Stimulated activated CD4-positive, alpha-beta T cell treated with anti-CD3 and anti-CD28 coated beads, Interleukin-12 subunit alpha, Interleukin-12 subunit beta, amount 100 ng/mL, for 48 hours (primary cell): ENCODE measurements at places on chromosomes 3 and 15.

DNA sequence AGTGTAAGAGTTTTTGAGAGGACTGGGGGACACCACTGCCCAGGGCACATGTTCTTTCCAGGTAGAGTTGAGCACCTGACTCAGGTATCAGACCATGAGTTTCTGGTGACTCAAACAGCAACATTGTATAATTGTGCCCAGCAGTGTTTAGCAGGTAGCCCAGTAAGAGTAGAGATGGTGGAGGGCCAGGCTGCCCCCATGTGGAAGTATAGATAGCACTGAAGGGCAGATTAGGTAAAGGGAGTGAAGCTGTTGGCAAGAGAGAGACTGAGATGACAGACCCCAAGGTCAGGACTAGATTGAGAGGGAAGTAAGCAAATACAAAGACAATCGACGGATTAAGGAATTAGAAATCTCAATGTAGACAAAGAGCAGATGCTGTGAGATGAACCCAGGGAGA, 74.6 kb downstream of the TRIM42 start:
- no peak for DNase-seq

DNA sequence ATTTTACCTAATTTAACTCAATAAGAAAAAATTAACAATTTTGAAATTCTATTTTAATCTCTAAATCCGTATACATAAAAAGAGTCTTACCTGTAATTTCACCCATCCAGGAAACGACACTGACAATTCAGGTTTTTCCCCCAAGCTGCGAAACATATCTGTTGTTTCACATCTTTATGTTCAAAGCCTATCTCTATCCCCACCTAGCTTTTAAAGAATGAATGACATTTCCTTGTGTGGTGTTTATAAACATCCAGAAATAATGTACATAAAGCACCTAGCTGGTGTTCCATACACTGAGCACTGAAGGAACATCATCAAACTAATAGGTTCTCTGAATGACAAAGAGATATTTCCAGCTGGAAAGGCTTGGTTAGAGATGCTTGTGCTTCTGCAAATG, 867.8 kb downstream of the SQOR start:
- no peak for DNase-seq

DNA sequence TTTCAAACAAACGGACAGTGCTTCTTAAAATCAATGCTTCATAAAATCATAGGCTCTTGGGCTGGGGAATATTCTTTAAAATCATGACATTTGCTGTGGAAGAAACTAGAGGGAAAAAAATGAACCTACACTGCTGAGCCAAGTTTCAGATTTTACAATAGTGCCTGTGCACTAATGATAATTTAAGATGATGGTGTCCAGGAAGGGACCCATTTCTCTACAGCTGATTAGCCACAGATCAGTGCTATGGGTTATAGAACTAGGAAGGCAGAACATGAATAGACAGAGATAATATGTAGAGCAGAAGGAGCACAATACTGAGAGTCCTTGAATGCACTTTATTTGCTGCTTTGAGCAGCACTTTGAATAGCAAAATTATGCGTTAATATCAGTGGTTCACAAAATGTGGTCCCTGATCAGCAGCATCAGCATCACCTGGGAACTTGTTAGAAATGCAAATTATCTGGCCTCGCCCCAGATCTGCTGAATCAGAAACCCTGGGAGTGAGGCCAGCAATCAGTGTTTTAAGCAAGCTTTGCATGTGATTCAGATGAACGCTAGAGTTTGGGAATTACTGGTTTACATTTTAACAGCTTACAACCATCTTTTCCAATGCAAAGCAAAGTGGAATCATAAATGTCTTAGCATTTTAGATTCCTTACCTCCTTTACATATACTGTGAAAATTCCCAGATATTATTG, 135.8 kb upstream of the ANKRD28 start:
- DNase-seq, result no peak

- no peak for DNase-seq
Measured at GRCh38 chr3:135930255-135930654, 35.3 kb upstream of the PPP2R3A start.

DNA sequence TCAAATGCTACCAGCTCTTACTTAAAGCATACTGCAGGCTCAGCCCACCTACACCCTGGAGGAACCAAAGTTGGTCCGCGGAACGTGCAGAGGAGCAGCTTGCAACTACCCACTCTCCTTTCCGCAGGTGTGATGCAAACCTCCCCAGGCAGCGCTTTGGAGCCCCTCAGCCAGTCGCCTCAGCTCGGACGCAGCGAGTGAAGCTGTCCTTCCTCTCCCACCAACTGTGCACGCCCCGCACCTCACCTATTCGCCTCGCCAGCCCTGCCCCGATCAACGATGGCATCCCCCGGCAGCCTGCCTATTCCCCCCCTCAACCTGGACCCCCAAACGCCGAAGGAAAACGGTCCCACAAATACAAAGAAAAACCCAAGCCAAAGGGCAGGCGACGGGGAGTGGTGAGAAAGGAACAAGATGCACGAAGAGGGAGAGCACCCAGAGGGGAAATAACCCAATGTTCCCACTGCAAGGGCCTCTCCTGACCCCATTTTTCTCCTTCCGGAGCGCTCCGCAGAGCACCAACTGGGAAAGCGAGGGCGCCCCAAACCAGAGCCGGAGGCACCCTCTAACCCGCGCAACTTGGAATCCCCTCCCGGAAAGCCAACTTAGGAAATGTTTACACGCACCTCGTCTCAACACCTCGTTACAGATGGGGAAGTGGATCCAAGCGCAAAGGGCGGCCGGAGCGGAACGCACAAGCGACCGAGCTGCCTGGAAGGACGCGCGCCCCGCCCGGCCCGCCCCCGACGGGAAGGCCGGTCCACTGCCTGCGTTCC, 665 bp downstream of the GLB1 start:
- DNase-seq, result no peak

- no peak for DNase-seq
Measured at GRCh38 chr3:15896500-15896899, 98.7 kb upstream of the ANKRD28 start.

GRCh38 chr3:47019201-47019600, 39.7 kb downstream of the NBEAL2 start:
- DNase-seq, result no peak

DNA sequence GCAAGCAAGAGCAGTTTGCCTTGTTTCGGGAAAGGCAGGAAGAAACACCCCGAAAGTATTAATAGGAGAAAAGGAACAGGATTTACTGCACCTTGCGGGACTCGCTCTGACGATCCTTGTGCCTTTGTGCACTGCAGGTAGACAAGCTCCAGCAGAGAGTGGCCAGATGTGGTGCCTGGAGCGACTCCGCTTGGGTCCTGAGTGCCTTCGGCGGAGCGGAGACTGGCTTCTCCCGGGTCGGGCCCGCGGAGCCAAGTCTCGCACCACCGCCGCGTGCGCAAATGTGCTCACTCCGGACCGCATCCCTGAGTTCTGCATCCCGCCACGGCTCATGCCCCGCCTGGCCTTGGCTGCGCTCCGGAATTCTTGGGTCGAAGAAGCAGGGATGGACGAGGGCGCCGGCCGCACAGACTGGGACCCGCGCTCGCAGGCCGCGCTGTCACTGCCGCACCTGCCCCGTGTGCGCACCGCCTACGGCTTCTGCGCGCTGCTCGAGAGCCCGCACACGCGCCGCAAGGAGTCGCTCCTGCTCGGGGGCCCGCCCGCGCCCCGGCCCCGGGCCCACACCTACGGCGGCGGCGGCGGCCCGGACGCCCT, 769 bp downstream of the C2CD4A start:
- DNase-seq, result no peak

- DNase-seq, result no peak
Measured at GRCh38 chr15:57059026-57059660, 140.7 kb downstream of the TCF12 start.

DNA sequence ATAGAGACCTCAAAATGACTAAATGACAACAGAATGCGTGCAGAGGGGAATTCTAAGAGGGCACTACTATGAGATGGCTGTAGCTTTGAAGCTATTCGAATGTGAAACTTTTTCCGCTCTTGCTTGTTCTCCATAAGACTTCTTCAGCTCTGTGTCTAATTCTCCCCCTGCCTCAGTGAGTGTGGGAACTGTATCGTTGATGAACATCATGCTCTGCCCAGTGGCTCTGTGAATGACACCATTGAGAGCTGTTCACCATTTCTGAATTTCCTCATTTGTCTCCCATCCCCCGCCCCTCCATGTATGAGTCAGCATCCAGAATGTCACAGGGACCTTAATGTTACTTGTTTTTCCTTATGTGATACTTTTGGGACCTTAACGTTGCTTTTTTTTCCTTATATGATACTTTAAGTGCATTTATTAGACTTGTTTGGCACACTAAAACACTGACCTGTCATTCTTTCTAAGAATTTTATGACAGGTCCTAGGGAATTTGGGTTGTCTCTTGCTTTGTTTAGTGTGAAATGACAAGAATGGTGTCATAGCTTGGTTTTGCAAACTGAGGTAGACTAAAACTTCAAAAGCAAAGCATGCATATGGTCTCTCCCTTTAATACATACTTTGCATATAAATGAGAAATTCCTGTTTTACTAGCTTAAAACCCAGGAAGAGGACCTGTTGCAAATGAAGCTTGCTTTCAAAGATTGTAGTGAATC, 99.6 kb downstream of the FNDC3B start:
- no peak for DNase-seq

DNA sequence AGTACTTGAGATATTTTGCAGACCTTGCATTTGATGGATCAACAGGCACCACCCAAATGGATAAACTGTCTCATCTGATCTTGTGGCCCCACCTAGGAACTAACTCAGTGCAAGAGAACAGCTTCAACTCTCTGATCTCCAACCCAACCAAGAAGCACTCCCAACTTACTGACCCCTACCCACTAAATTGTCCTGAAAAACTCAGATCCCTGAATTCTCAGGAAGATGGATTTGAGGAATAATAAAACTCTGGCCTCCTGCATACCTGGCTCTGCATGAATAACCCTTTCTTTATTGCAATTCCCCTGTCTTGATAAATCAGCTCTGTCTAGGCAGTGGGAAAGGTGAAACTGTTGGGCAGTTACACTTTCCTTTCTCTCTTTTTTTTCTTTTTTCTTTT, 247.9 kb downstream of the ZPLD1 start:
- no peak for DNase-seq

GRCh38 chr3:122066331-122067213, 11.4 kb downstream of the CD86 start:
- DNase-seq, result no peak

DNA sequence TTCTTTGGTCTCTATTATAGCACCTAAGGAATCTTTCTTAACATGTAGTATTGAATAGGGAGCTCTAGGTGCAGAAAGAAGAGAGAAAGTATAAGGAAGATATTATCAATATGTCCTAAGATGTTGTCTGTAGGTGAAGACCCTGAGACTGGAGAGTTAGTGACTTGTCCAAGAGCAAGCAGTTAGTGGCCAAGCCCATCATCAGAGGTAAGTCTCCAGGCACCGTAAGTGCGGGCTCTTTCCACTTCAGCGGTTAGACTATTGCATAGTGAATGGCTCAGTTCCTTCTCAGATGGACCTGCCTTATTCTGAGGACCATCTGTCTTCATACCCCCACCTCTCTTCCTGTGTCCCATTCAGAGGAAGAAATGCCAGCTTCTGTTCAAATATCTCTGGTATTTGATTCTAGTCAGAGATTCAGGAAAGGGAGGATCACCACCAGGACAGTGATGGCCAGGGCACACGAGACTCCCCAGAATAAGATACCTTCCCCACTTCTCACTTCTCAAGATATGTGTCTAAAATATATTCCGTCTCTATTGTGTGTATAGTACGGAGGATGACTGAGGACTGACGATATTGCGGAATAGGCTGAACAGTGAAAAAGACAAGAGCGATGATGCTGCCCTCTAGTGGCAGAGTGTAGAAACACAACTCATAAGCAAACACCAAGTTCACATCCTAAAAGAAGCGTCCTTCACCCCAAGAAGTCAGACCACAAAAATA, 19.1 kb upstream of the ADGRG7 start:
- peak; percentile 27 for DNase-seq

GRCh38 chr15:38795471-38796245, 231.0 kb upstream of the RASGRP1 start:
- DNase-seq, result no peak

- DNase-seq, result no peak
Measured at GRCh38 chr3:32856355-32856889, 38.6 kb downstream of the TRIM71 start.

DNA sequence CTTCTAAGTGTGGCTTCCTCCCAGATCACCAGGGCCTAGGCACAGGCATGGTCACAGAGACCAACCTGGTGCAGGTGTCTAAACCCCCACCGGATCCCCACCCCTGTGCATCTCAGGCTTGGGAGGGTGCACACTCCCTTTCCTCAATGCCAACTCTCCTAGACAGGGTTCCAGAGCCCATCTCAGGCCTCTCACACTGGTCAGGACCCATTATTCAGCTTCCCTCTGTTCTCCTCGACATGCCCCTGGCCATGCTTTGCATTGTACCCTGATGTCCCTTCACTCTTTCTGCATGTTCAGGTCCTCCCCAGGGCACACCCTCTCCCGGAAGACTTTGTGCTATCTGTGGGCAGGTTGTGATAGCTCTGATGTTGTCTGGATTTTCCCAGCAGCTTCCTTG, 23.5 kb downstream of the FGD5 start:
- DNase-seq, result no peak

GRCh38 chr3:115825046-115825445, 201.7 kb downstream of the GAP43 start:
- DNase-seq, result no peak

DNA sequence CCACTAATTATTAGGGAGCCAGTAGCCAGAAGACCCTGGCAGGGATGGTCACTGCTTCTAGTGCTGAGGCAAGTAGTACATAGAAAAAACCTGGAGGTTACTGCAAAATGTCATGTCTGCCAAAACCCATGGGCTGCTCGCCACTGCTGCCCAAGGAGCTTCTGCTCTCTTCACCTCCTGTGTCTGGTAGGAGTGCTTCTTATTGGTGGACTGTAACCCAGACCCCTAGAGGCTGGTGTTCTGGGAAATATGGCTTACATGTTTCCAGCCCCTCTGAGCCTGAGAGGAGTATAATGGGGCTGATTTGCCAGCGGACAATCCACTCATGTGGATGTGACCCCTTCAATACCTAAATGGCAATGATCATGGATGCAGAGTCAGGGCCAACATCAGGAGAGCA, 286.4 kb downstream of the EPHB1 start:
- DNase-seq, result no peak

- peak; percentile 11 for DNase-seq
Measured at GRCh38 chr3:189355481-189356201, 183.9 kb downstream of the TPRG1 start.

DNA sequence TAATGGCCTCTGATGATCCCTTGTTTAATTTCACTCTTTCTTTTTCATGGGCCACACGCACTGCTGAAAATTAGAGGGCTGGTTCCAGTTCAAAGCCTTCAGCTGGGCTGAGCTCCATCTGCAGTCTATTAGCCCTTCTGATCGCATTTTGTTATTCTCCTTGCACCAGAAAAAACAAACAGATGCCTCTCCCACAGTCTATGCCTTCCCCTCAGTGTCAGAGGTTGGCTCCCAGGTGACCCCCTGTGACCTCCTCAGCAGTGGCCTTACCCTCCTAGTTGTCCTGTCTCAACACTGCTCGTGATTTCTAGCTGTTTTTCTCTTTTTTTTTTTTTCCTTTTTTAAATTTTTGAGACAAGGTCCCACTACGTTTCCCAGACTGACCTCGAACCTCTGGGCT, 77.1 kb upstream of the PRTG start:
- no peak for DNase-seq
